ENCODE measurements at places on chromosomes 1 and 21.

DNA sequence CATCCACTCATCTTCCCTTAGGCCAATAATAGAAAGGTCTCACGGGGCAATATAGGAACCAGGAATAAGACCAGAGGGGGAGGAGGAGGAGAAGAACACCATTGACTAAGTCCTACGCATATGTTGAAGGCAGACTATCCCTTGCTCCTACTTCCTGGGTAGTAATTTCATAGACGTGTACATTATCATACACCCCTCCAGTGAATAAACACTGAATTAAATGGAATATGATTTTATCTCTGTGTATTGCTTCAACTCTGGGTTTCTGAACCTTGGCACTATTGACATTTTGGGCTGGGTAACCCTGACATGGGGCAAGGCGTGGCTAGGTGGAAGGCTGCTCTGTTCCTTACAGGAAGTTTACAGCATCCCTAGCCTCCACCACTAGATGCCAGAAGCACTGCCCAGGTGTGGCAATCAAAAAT is 17.3 kb upstream of the FHAD1 start:
- DNase-seq = no peak

DNA sequence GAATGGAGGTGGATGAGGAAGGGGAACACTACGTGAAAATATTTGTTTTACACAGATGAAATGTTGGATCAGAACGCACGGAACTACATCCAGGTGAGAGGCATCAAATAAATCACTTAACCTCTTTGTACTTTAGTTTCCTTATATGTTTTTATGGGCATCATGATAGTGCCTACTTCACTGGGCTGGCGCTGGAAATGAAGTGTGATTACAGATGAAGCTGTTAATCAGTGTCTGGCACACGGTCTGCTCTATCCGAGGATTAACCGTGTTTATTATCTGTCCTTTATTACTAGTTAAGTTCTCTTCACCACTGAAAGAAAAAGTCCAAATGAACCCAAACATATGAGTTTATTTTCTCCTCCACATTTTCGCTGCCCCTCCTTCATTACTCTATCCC is 96.0 kb upstream of the TRABD2B start:
- no peak for DNase-seq

GRCh38 chr1:73820843-73821242 is 377.1 kb downstream of the LRRIQ3 start:
- no peak for DNase-seq

GRCh38 chr1:100955322-100955721 is 59.4 kb downstream of the SLC30A7 start:
- no peak for DNase-seq

DNA sequence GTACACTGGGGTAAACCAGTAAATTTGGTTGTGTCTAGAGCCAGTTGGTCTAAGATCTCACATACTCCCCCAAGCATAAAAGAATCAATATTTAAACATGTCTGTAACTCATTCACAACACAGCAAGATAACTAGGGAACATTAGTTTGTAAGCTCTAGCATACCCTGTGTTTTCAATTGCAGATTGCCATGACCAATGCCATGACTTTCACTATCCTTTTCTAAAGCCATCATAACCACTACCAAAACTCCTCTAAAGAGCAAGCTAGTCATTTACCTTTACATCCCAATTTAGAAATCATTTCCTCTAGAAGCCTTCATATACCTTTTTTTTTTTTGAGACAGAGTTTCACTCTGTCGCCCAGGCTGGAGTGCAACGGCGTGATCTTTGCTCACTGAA is 56.5 kb upstream of the PLA2G4A start:
- DNase-seq = no peak

DNA sequence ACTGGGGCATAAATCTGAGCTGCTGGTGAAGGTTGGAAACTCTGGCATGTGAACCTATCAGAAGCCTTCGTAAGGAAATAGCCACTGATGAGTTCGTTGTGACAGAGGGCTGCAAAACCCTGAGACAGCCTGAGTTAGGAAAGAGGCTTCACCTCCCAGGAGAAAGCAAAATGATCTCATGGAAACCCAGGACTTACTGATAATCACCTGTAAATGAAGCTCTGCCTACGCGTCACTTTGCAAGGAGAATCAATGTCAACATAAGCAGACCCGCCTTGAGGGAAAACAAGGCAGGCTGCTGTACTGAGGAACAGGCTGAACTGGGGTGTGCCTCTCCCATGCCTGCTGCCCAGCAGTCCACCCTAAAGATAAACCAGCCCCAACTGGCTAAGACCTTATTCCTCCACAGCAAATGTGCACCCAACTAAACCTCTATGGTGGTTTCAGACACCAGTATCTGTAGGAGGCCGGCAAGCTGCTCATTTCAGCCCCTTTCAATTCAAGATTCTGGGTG is 46.8 kb upstream of the SLC44A3 start:
- no peak for DNase-seq

DNA sequence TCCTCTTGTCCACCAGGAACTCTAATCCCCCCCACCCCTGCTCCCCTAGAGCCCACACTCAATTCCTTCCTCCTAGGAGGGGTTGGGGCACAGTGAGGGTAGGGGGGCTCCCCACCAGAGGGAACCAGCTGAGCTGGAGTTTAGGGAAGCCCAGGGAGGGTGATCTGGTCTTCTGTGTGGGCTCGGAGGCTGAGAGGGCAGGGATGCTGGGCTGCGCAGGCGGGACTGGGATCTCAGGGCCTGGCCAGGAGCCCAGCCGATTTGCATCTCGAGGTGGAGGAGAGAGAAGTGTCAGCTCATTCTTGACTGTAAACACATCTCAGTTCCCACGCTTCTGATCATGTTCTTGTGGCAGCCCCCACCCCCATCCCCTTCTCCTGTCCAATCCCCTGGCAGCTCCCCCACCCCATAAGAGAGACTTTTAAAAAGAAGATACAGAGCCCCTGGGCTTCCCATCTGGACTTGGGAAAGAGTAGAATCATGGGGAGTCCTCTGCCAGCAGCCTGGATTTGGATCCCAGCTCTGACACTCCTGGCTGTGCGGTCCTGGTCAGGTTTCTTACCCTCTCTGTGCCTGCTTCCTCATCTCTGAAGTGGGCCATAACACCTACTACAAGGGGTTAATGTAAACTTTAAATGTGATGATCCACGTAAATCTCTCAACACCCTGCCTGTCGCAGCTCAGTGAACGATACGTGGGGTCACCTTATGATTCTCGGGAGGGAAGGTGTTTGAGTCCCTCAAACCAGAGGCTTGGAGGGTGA is 6.6 kb downstream of the PEAR1 start:
- no peak for DNase-seq

DNA sequence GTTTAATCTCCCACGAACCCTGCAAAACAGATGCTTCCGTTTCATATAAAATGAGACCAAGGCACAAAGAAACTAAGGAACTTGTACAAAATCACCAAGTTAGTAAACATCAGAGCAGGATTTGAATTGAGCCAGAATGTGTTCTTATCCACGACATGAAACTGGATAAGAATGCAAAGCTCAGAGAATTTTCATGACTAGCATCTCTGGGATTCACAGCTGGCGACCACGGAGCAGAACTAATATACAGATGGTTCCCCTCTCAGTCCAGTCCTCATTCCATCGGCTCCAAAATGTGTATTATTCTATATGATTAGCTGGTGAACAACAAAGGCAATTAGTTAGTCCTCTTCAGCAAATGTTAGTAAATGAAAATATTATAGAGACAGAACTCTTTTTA is 72.3 kb upstream of the ERG start:
- DNase-seq = no peak

DNA sequence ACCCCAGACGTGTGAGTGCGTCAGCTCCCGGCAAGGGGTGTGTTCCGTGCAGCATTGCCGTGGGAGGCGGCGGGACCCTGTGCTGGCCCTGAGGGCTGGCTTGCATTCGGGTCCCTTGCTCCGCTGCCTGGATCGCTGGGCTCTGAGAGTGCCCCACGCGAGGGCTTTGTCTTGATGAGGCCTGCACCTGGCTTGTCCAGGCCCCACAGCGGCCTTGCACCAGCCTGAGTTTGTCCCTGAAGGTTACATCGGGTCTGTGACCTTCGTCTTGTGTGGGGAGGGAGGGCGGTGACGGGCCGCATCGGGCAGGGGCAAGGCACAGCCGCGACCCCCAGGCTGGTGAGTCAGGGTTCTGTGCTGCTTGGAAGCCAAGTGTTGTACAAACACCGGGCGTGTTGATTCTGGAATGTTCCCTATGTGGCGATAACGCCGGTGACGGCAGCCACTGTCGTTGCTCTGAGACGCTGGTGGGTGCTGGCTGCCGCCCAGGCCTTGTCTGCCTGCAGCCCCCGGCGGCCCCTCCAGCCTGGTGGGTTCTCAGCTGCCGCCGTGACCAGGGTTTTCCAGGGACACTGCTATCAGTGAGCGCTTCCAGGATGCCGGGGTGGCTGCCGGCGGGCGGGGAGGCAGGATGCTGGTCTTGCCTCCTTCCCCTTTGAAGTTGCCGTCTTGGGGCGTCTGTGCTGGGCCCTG is 42.9 kb downstream of the SLX9 start:
- no peak for DNase-seq

DNA sequence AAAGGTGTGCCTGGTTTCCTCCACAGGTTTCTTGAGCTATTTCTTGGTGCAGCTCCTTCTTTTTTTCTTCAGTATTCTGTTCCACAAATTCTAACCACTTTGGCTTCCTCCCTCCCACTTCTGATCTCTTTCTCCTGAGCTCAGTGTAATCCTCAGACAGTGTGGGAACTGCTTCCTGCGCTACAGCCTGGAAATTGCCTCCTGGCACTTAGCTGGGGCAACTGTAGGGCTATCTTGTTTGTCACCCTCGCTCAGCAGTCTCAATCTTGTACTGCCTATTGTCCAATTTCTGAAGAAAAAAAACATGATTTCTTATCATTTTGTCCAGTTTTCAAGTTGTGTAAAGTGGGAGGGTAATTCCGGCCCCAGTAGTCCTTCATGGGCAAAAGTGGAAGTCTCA is 24.0 kb upstream of the GALNT2 start:
- DNase-seq = no peak

DNA sequence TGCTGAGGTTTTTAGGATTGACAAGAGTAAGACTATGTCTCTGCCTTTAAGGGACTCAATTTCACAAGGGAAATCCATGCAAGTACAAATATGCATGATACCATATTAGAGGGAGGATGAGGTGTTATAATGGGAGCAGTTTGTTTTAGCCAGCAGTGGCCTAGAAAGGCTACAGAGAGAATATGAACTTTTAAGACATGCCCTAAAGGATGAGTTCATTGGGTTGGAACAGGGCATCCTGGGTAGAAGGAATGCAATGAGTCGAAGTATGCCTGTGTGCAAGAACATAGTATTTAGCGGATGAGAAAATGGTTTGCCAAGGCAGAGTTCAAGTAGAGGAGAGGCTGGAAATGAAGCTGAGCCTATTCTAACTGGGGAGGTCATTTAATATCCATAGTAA is 32.6 kb upstream of the LEPR start:
- DNase-seq = no peak

DNA sequence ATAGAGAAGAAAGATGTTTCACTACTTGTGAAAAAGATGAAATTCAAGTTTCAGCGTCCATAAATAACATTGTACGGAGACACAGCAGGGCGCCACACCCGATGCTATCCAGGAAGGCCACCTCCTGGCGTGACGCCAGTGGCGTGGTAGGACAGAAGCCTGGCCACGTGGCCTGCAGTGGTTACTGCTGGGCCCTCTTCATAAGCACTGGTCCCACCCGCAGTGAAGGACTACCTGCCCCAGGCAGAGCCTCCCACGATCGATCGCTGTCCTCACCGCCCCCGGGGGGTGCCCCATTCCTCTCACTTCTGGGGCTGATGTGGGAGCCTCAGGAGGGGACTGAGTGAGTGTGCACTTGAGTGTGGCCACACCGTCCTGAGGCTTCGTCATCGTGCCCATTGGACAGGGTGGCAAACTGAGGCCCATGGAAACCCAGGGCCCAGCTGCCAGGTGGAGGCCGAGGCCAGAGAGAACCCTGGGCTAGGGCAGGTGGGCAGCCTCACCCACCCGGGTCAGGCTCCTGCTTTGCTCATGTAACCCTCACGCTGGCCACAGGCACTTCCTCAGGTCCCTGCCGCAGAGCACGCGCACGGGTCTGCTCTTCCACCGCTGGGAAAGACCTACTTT is 11.7 kb upstream of the HES5 start:
- no peak for DNase-seq

GRCh38 chr1:109912873-109913272 is 2.2 kb downstream of the CSF1 start:
- DNase-seq = no peak
